ENCODE measurements at places on chromosomes 5 and 9. TPM values are rescaled to one million over a fixed set of nuclear protein-coding genes. Genes with fewer than 3 reads are reported as not detected.

GRCh38 chr5:124040799-124041198 is 528.8 kb downstream of the CSNK1G3 start:
- H3K27me3 ChIP-seq = no peaks in the 10 kb centered on the region
- no peaks in the 10 kb centered on the region for H3K4me1 ChIP-seq
- H3K4me3 ChIP-seq = no peak overlapping the region
- H3K27ac ChIP-seq = no peak overlapping the region
- DNase-seq = no peak

GRCh38 chr9:96174371-96174770 is 127.6 kb downstream of the HSD17B3 start:
- no peak overlapping the region for H3K27ac ChIP-seq
- H3K36me3 ChIP-seq = no peaks in the 10 kb centered on the region
- no peaks in the 10 kb centered on the region for H3K27me3 ChIP-seq
- no peak overlapping the region for H3K4me3 ChIP-seq
- no peak for DNase-seq

- H3K27me3 ChIP-seq = no peaks in the 10 kb centered on the region
- DNase-seq = no peak
- H3K4me3 ChIP-seq = no peak overlapping the region
- H3K36me3 ChIP-seq = no peaks in the 10 kb centered on the region
- H3K4me1 ChIP-seq = no peaks in the 10 kb centered on the region
These were observed 11.1 kb downstream of the EXD3 start for GRCh38 chr9:137411645-137412380.

DNA sequence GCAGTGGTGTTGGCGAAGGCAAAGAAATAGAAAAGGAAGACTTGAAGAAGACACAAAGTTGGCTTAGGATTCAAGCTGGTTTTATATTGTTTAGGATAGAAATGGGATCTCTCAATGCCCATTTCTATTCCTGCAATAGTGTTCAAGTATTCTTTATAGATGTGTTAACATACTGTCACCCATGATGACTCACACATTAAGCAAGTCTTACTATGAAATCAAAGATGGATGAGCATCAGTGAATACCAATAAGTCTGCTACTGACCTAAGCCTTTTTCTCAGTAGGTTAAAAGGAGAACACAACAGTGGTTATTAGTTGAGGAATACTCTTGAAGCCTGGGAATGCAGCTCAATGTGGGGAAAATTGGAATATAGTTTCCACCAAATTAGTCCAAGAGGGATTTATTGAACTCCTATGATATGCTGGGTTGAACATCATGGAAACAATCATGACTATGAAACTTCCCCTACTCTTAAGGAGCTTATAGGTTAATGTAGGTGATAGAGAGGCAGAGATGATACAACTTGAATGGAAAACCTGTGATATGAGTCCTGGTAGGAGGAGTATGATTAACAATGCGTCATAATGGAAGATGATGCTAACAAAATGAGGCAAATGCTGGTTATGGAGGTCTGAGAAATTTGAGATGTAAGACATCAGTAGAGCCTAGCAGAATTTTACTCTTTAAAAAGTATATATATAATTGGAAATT is 417.1 kb upstream of the DAP start:
- no peak overlapping the region for H3K27ac ChIP-seq
- no peaks in the 10 kb centered on the region for H3K27me3 ChIP-seq
- H3K36me3 ChIP-seq = no peaks in the 10 kb centered on the region

- no peak overlapping the region for H3K4me3 ChIP-seq
- no peaks in the 10 kb centered on the region for H3K27me3 ChIP-seq
- no peak for DNase-seq
- H3K36me3 ChIP-seq = no peaks in the 10 kb centered on the region
These were observed 78.1 kb downstream of the DENND1A start for GRCh38 chr9:123851851-123852250.

- H3K4me3 ChIP-seq = no peak overlapping the region
- peaks cover 12% of the 10 kb centered on the region for H3K36me3 ChIP-seq
- DNase-seq = peak; percentile 36
- peak overlapping the region; percentile 30 for H3K27ac ChIP-seq
- no peaks in the 10 kb centered on the region for H3K27me3 ChIP-seq
- H3K4me1 ChIP-seq = peaks cover 10% of the 10 kb centered on the region
These were observed 13.2 kb downstream of the HNRNPH1 start for GRCh38 chr5:179610109-179610902.

- DNase-seq = no peak
- H3K4me3 ChIP-seq = no peak overlapping the region
- no peaks in the 10 kb centered on the region for H3K4me1 ChIP-seq
These were observed 60.4 kb downstream of the FREM1 start for GRCh38 chr9:14849851-14850250.

DNA sequence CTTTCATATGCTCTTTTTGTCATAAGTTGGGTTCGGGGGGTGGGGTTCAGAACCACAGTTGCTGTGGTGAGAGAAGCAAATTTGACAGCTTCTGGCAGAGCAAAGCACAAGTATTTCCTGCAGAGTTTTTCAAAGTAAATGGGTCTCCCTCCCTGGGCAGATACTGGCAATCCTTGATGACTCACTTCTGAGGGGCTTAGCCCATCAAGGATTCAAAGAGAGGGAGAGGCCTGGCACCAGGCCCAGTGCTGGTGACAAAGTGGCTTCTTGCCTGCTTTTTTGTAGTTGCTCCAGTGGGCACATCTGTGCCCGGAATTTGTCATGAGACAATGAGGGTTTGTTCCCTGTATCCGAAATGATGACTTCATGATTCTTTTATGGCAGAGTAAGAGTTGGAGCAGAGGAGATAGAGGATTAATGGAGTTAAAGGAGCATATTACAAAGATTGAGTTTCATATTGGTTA is 46.6 kb upstream of the TNC start:
- no peaks in the 10 kb centered on the region for H3K36me3 ChIP-seq
- no peak for DNase-seq
- no peak overlapping the region for H3K27ac ChIP-seq
- H3K27me3 ChIP-seq = no peaks in the 10 kb centered on the region
- no peaks in the 10 kb centered on the region for H3K4me1 ChIP-seq
- no peak overlapping the region for H3K4me3 ChIP-seq

DNA sequence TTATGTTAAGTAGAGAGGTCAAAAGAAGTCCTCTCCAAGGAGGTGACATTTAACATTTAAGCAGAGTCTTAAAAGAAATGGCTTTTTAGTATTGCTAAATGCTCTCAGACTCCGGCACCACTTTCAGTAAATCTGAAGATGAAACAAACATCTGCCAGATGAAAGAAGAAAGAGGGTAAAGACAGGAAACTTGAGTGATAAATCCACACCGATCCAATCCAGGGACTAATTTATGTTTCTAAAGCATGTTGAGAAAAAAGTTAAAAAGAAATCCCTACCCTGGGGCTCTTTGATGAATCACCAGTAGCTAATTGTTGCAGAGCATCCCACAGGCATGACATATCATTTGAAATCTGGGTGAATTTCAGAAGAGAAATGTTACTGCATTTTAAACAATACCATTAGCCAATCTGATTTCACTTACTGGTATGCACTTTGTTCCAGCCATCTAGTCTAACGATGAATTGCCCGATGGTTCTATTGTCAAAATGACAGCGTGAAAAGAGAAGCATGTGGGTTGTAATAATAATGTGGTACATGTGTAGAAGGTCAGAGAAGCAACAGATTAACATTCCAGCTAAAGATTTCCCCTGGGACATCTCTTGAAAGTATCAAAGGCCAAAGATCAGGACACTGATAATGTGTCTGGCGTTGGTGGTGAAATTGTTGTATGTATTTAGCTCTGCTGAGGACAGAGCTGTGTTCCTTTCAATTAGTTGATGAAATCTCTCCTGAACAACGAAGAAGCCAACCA is 485.7 kb downstream of the CSNK1G3 start:
- DNase-seq = peak; percentile 15
- H3K27ac ChIP-seq = no peak overlapping the region
- H3K27me3 ChIP-seq = no peaks in the 10 kb centered on the region
- no peaks in the 10 kb centered on the region for H3K36me3 ChIP-seq

- no peaks in the 10 kb centered on the region for H3K36me3 ChIP-seq
- H3K27ac ChIP-seq = no peak overlapping the region
- no peak overlapping the region for H3K4me3 ChIP-seq
- no peaks in the 10 kb centered on the region for H3K27me3 ChIP-seq
- H3K4me1 ChIP-seq = no peaks in the 10 kb centered on the region
- no peak for DNase-seq
These were observed 225.3 kb downstream of the MCTP1 start for GRCh38 chr5:95059636-95060035.

DNA sequence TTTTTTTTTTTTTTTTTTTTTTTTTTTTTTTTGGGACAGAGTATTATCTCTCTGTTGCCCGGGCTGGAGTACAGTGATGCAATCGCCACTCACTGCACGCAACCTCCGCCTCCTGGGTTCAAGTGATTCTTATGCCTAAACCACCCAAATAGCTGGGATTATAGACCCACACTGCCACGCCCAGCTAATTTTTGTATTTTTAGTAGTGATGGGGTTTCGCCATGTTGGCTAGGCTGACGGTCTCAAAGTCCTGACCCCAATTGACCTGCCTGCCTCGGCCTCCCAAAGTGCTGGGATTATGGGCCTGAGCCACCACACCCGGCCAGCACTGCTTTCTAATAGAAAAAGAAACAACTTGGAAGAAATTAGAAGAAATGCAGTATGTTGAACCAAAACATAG is 39.2 kb downstream of the TTC1 start:
- no peak for DNase-seq
- no peaks in the 10 kb centered on the region for H3K27me3 ChIP-seq
- no peaks in the 10 kb centered on the region for H3K36me3 ChIP-seq
- no peak overlapping the region for H3K4me3 ChIP-seq
- H3K27ac ChIP-seq = no peak overlapping the region

GRCh38 chr9:121757281-121757585 is 105.8 kb downstream of the DAB2IP start:
- H3K27me3 ChIP-seq = no peaks in the 10 kb centered on the region
- no peak for DNase-seq
- no peak overlapping the region for H3K27ac ChIP-seq

DNA sequence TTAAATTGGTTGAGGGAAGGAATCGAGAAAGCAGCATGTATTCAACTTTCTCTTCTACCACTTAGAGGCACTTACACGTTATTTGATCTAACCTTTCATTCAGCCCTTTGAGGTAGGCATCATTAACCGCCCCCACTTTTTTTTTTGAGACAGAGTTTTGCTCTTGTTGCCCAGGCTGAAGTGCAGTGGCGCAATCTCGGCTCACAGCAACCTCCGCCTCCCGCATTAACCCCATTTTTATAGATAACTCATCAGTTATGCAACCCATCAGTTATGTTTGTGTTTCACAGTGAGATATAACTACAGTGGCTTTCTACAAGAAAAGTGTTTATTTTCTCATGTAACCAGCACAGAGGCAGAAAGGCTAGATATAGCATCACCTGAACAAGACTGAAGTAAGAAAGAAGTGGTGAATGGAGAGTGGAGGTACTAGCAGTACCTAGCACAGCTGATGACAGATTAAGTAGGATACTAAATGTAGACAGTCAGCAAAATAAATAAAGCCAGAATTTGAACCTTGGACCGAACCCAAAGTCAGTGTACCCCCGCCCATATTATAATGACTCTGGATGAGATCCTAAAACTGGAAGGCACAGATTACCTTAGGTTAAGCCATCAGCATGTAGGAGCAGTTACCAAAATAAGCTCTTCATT is 91.2 kb downstream of the PJA2 start:
- H3K4me1 ChIP-seq = 0 out of 2 replicates have a peak, but pooled peaks cover 6% of the 10 kb centered on the region
- DNase-seq = no peak
- H3K27ac ChIP-seq = no peak overlapping the region
- no peaks in the 10 kb centered on the region for H3K27me3 ChIP-seq

DNA sequence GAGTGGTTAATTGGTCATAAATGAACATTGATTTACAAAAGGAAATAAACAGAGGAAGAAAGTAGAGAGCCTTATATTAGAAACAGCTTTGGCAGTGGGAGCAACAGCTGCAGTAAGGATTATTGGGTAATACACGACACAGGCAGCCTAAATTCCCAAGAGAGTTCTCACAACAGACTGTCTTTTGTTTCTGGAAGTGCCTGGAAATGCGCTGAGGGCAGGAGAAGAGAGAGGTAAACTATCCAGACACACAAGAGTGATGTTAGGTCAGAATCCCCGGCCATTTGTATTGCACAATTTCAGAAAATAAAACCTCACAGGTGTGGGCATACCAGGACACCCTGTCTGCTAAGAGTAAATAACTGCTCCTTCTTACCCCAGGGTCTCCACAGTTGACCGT is 450.4 kb upstream of the CTNND2 start:
- H3K36me3 ChIP-seq = no peaks in the 10 kb centered on the region
- no peak overlapping the region for H3K27ac ChIP-seq
- DNase-seq = no peak
- H3K4me1 ChIP-seq = no peaks in the 10 kb centered on the region

GRCh38 chr5:94967525-94967924 is 317.4 kb downstream of the MCTP1 start:
- H3K4me1 ChIP-seq = no peaks in the 10 kb centered on the region
- no peaks in the 10 kb centered on the region for H3K36me3 ChIP-seq
- no peak for DNase-seq
- H3K27me3 ChIP-seq = no peaks in the 10 kb centered on the region
- H3K27ac ChIP-seq = no peak overlapping the region

DNA sequence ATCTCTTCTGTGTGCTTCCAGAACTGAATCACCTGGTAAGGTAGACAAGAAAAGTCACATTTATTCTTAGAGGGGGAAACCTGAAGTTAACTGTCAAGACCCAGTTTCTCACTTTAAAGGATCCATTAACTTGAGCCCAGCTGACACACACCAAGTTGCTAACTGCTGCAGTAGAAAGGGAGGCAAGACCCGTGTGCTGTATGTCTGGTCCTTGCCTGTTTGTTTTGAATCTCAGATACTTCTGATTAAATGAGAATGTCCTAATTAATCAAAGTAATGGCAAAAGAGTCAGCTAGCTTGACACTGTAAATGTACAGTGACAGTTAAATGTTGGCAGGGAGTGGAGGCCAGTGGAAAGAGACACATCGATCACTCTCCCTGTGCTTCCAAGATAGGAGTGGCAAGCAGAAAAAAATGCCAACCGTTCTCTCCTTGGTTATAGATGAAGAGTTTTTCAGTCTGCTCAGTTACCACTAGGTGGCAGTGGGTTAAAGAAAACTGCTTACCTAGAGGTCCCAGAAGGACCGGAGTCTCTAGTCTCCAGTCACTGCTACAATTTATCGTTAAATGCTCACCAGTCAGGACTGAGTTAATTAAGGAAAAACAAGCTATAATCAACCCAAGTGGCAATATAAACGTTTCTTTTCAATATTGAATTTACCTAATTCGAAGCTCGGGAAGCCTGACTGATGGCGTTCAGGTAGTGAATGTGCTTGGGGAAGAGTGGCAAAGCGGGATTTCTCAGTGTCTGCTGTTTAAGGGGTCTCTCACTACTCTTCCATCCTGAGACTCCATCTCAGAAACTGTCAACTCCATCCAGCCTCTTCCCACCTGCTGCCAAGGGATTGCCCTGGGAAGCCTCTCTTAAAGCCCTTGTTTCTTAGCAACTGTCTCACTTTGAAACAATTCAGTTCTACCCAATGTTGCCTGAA is 18.4 kb downstream of the LSM11 start:
- no peaks in the 10 kb centered on the region for H3K4me1 ChIP-seq
- H3K27me3 ChIP-seq = no peaks in the 10 kb centered on the region
- H3K27ac ChIP-seq = no peak overlapping the region
- H3K36me3 ChIP-seq = peaks cover 1% of the 10 kb centered on the region

FBN2 gene
- 0.56 TPM for total RNA-seq

MOB3B gene
- 4.7 TPM for total RNA-seq

HBEGF gene
- 5.8 TPM for total RNA-seq

IQGAP2 gene
- 89.4 TPM for total RNA-seq

C9 gene
- total RNA-seq = 0.39 TPM

PKD2L2 gene
- not detected for total RNA-seq

DND1 gene
- total RNA-seq = 1.8 TPM

FAM13B gene
- total RNA-seq = 55.8 TPM

DTWD2 gene
- total RNA-seq = 5.6 TPM

TTC16 gene
- not detected for total RNA-seq

CAVIN4 gene
- 1.5 TPM for total RNA-seq

GABRB2 gene
- total RNA-seq = not detected

Measured in Caco-2 (cell line).